ENCODE measurements at places on chromosomes 11 and 22.
A peak's percentile ranks its signal among the peaks of the same experiment; 100 is the strongest.

DNA sequence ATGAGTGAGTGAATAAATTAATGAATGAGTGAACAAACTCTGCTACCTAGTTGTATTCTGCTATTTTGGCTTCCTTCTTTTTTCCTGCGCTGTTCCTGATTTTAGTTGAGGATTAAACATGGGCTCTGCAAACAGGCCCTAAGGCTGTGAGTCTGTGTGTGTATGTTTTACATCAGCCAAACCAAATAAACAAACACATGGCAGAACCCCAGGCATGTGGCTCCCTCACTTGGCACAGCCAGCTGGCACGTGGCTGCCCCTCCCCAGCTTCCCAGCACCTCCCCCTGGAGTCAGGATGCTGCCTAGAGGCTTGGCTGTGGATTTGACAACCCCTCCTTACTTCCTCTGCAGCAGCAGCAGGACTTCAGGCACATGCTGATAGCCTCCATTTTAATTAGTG, 593.2 kb downstream of the INSC start:
- DNase-seq, result peak; percentile 82

- no peak for DNase-seq
Measured at GRCh38 chr11:121246769-121247035, 45.9 kb upstream of the SC5D start.

DNA sequence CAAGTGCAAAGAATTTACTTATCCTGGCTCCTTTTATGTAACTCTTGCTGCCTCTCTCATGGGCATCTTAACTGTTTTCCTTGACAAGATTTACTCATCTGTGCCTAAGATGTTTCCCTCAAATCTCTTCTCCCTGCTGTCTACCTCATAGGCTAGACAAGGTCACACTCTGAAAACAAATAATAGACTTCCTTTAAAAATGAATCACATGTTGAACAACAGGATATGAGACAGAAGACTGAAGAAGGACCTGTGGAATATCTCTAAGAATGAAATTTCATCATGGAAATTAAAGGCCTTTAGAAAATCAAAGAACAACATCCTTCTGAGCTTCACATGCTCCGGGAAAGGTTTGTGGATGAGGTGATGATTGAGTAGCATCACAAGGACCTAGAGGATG, 6.0 kb upstream of the SCGB2A2 start:
- DNase-seq, result no peak

DNA sequence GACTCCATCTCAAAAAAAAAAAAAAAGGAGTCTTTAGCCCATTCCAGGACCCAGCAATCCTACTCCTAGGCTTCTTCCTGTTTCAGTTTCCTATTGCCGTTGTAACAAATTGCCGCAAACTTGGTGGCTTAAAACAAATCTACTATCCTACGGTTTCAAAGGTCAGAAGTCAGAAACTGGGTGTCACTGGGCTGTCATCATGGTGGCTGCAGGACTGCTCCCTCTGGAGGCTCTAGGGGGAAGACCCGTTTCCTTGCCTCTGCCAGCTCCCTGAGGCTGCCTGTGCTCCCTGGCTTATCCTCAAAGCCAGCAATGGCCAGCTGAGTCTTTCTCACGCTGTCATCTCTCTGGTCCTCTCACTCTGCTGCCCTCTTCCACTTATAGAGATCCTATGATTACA, 8.7 kb upstream of the DAGLA start:
- DNase-seq, result no peak

- DNase-seq, result peak; percentile 91
Measured at GRCh38 chr11:130023204-130023603, 20.6 kb upstream of the PRDM10 start.

DNA sequence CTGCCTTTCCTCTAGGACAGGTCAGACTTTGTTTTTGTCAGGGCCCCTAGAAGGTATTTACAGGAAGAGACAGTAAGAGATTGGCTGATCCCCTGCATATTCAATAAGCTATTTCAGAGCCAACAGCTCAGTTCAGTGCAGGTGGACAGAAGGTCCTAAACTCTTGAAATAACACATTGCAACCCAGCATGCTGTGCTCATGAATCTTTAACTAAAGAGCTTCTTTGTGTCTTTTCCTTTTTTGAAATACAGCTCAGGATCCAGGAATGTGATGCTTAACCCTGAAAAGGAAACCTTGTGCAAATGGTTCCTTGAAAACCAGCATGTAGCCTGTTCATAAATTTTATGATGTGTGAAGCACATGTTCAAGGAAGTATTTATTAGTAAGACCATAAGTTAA, 43.9 kb downstream of the BBOX1 start:
- DNase-seq, result peak; percentile 89

GRCh38 chr11:74784234-74784633, 35.6 kb downstream of the RNF169 start:
- no peak for DNase-seq

DNA sequence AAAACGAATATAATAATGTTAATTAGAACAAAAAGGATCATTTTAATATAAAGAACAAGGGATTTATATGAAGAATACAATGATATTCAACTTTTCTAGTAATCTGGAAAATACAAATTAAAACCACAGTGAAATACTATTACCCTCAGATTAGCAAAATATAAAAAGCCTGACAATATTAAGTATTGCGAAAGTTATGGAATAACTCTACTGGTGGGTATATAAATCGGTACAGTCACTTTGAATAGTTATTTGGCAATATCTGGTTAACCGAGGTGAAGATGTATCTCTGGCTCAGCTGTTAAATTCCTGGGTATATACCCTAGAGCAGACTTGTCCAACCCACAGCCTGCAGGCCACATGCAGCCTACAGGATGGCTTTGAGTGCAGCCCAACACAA, 118.8 kb downstream of the ATM start:
- DNase-seq, result no peak

- DNase-seq, result peak; percentile 18
Measured at GRCh38 chr11:115256397-115257197, 247.6 kb downstream of the CADM1 start.
